ENCODE measurements at places on chromosomes 5 and 9. TPM values are rescaled to one million over a fixed set of nuclear protein-coding genes. Genes with fewer than 3 reads are reported as not detected.

GRCh38 chr9:120966013-120966369, 39.4 kb upstream of the TRAF1 start:
- no peak for DNase-seq

DNA sequence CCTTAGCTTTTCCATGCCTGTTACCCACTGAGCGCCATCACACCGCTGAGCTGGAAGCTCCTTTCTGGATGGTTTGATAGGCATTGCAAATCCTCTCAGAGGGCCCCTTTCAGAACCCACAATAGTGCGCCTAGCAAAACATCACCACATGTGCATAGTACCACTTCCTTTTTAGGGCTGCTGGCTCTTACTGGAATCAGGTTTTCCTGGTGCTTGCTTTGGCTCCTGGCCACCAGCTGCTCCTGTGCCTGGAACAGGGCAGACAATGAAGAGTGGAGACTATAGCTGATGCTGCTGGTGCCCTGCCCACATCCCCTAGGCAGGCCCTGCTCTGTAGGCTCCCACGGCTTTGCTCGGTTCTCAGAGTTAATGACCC, 163.6 kb upstream of the SEMA6A start:
- DNase-seq = no peak

DNA sequence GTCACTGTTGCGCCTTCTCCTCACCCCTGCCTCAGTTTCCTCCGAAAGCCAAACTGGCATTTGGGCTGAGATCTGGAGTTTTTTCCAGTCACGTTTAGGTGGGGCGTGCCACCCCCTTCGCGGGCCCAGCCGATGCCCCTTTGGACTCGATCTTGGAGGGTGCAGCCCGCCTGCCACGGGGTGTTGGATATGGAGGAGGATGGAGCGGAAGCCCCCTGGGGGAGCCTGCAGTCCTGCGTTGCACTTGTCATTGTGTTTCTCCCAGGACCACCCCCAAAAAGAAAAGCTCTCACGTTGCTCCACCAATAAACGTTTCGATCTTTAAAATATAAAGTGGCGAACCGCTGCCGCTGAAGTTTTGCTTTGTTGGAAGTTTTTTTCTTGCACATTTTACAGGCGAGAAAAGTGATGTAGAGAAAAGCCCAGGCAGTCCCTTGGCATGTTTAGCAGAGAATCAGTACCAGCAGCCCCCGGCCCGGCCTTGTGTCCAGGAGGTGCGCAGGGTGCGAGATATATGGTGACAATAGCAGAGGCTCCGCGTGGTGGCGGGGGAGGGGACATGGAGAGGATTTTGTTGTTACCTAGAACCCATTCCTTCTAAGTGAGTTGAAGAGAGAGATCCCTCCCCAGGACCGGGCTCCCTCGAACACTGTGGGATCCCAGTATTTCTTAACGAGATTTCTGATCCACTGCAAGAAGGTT, 681 bp downstream of the F2R start:
- DNase-seq = no peak

DNA sequence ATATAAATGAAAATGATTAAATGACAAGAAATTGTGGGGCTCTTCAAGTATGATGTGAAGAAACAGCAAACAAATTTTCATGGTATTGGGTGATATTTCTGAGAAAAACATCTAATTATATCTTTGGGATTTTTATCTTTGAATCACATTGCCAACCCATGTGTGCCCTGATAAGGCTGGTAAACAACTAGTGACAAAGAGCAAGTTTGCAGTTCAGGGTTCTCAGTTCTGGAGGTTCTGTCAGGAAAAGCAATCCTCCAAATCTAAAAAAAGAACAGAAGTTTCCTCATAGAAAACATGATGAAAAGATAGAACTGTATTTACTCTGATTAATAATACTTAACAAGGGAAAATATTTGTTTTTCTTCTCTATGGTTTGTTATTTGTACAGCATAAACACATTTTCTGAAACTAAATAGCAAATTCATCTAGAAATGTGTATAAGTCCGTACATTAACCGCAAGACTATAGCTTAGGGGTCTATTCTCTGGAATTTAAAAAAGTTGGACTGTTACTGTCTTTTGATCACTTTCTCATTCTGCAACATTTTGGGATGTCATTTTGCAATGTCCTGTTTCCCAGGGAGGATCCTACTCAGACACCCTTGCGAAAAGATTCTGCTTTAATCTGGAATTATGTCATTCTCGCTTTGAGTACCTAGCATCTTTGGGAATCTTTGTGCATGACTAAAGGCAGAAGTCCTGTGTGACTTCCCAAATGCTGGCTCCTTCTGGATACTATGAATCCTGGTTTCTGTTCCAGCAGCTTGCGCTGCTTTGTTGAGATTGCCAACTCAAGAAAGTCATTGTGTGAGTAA, 308.5 kb downstream of the ADGRV1 start:
- no peak for DNase-seq

DNA sequence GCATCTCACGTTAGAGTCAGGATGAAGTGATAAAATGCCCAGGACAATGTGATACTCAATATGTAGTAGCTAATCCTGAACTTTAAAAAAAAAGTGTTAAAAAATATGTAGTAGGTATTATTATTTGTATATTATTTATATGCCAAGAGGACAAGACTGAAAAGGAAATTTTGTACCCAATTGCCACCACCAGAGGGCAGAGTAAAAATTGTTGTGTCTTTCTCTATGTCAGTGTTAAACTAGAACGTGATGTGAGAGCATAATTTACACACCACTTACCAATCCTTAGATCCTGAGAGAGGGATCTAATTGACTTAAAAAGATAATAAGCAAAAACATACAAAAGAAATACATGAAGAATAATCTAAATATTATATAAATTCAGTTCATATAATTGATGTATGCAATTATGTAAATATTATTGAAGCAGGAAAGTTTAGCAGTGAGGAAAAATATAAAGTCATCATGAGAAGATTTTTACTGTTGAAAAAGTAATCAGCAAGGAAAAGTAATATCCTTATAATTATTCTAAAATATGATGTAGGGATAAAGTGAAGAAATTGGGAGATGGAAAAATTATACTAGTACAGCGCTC, 288.9 kb downstream of the RAB3C start:
- peak; percentile 30 for DNase-seq

GRCh38 chr9:113783475-113783874, 92.6 kb upstream of the ZNF618 start:
- no peak for DNase-seq

- peak; percentile 82 for DNase-seq
Measured at GRCh38 chr9:108056805-108057386, 567.3 kb upstream of the KLF4 start.

DNA sequence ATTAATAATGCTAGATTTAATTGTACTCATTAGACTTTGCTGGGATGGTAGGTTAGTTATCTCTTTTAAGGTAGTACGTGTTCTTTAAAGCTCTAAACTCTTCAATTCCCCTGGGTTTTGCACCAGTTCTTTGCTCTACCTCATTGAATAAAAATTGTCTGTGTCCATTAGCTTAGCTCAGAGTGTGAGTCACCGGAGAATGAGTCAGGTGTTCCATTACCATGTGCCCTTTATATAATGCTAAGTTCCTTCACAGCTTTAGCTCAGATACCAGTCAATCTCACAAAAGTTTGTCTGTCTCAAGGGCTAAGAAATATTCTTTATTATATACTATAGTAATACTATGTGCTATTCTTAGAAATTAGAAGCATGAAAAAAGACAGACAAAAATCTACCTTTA, 339.4 kb downstream of the PRELID2 start:
- DNase-seq = peak; percentile 90

DNA sequence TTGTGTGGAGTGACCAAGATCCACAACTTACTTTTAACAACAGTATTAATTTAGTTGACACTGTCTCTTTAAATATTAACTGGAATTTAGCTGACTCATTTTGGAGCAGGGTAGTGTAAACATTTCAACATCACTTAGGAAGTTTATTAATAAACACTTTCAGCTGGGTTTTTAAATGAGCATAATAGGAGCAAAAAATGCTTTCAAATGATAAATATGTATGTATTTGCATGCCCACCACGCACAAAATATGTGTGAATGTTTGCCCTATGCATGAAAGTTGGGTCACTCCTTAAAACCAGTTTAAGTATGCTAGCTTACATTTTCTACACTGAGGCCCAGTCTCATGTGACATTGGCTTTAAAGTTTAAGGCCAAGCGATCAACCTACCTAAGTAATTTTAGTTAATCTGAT, 2.9 kb downstream of the ZFAND5 start:
- DNase-seq = no peak

- no peak for DNase-seq
Measured at GRCh38 chr5:565782-566440, 41.7 kb upstream of the SLC9A3 start.

- no peak for DNase-seq
Measured at GRCh38 chr5:67518227-67518626, 321.6 kb upstream of the CD180 start.

GRCh38 chr9:33795819-33796218, 458 bp downstream of the PRSS3 start:
- DNase-seq = no peak

DNA sequence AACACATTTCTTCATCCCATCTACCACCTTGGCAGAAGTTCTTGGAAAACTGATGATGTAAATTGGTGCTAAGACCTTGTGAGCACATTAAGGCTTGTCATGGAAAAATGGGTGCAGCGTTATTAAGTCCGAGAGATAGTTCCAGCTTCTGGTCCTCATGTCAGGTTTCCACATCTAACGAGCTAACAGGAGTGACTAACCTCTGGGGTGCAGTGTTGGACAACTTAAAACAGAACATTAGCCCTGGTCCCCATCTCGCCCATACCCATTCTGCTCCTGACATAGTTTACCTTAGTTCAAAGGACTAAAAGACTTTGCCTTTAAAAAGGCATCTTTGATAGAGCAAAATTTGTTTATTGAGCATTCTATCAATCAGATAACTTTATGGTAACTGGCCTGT, 128.0 kb downstream of the SLC1A3 start:
- DNase-seq = no peak

- no peak for DNase-seq
Measured at GRCh38 chr5:173670791-173671120, 54.3 kb upstream of the BOD1 start.

DNA sequence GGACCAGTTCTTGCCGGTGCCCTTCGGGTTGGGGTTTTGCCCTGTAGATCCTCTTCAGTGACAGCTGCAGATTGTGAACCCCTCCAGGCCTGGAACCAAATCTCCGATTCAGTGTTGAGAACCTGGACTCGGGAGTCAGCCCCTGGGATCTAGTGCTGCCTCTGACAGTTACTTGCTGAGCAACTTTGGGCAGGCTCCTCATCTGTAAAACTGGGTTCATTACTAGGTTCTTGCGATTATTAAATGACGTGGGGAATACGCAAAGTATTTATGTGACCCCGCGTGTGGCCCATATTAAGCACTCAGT, 600 bp downstream of the ERCC6L2 start:
- DNase-seq = no peak

GRCh38 chr5:135131801-135132680, 98.0 kb upstream of the PITX1 start:
- no peak for DNase-seq

DNA sequence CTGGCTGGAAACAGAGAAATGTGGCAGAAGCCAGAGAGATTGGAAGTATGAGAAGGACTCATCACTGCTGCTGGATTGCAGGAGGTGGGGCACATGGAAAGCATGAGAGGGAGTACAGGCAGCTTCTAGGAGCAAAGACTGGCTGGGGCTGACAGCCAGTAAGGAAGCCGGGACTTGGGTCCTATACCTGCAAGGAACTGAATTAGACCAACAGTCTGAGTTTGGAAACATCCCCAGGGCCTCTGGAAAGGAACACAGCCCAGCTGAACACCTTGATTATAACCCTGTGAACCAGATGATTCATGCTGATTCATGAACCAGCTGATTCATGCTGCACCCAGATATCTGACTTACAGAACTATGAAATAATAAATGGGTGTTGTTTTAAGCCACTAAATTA, 93.4 kb downstream of the OSTF1 start:
- DNase-seq = peak; percentile 39

GRCh38 chr5:158839638-158840037, 260.1 kb downstream of the EBF1 start:
- DNase-seq = no peak

DNA sequence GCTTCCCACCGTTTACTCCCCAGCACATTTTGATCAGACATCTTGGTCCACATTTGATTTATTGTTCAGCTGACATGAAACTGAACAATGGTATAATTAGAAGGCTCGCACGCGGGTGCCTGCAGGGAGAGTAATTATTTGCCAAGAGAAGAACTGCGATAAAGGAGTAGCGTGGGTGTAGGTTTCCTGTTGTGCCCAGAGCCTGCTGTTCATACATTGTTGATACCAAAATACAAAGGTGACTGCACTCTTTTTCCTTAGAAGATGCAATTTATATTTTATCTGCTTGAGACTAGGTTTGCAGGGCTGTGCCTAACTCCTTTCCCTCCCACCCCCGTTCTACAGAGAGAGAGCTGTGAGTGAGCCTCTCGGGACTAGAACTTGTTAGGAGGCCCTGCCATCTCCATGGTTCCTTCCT, 241.8 kb upstream of the MSX2 start:
- no peak for DNase-seq

The TLR4 gene
- total RNA-seq = 11.6 TPM

The SLC6A7 gene
- not detected for total RNA-seq

The SLCO6A1 gene
- total RNA-seq = not detected

The IER5L gene
- 53.3 TPM for total RNA-seq

The FAM240B gene
- total RNA-seq = not detected

The PCDHGB2 gene
- 0.34 TPM for total RNA-seq

The AGXT2 gene
- total RNA-seq = not detected

The ZBED3 gene
- total RNA-seq = 0.89 TPM

The PDE8B gene
- total RNA-seq = 0.05 TPM

Data from A172 (cell line).